DMS 273 treated with DMSO at 0.1 percent for 48 hours (cell line): ENCODE measurements at places on chromosomes 1 and 21.
A peak's percentile ranks its signal among the peaks of the same experiment; 100 is the strongest.

DNA sequence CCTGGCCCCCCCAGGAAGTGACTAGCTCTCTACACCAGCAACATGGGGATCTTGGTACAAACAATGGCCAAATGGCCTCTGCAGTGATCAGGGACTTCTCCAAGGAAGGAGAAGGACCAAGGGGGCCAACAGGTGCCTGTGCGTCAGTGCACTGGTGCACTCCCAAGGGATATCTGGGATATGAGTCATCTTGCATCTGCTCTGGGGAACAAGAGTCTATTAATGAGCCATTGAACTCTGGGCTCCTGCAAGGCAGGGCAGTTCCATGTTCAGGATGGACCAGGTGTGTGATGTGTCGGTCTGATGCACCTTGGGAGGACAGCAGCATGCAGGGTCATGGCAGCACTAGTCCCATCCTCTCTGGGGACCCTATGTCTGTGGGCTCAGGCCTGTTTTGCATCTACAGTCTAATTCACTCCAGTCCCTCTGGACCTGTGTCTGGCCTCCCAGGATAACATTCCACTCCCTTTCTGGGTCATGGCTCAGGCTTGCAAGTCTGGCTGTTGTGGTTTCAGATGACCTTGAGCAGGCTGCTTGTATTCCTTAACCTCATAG, 125.3 kb downstream of the TRABD2B start:
- DNase-seq, result no peak

GRCh38 chr1:37630426-37631028, 4.2 kb downstream of the RSPO1 start:
- DNase-seq, result no peak

GRCh38 chr1:30354410-30354809, 369.0 kb downstream of the MATN1 start:
- DNase-seq, result no peak

GRCh38 chr1:181179279-181179986, 90.9 kb downstream of the IER5 start:
- no peak for DNase-seq

DNA sequence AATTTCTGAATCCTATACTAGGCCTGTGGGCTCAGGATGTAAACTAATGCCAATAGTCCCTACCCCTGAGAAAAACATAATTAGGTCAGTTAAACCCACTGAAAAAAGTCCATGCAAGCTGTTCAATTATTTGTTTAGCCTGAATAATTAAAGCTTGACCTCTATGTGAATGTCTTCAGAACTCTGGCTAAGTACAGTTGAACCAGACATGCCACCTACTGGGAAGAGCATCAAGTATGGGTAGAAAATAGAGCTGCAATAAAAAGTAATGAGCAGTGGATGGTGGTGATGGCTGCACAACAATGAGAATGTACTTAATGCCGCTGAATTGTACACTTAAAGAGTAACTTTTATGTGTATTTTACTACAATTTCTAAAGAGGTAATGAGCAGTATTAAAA, 23.6 kb upstream of the SLC19A2 start:
- peak; percentile 13 for DNase-seq

DNA sequence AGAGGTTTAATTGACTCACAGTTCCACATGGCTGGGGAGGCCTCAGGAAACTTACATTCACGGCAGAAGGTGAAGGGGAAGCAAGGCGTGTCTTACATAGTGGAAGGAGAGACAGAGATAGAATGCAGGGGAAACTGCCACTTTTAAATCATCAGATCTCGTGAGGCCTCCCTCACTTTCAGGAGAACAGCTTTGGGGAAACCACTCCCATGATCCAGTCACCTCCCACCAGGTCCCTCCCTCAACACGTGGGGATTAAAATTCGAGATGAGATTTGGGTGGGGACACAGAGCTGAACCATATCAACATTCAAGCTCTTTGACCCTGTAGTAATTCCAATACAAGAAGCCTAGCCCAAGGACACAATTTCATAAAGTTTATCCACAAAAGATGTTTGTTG, 13.7 kb downstream of the PIGP start:
- no peak for DNase-seq

DNA sequence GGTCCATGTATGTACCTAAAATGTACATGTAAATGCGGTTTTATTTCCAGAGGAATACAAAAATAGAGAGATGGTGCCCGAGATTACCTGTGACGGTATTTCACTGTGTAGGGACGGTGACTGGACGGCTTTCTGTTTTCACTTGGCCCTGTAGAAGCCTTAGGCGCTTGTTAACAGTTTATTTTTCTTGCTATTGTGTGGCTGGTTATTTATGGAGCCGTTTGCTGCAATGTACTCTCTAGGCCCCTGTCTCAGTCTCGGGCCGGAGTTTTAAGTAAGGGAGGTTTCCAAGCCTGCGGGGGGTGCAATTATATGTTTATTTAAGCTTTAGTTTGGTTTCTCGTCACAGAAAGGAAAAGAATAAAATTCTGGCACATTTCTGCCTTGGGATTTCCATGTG, 413 bp downstream of the EFCAB7 start:
- DNase-seq, result no peak

DNA sequence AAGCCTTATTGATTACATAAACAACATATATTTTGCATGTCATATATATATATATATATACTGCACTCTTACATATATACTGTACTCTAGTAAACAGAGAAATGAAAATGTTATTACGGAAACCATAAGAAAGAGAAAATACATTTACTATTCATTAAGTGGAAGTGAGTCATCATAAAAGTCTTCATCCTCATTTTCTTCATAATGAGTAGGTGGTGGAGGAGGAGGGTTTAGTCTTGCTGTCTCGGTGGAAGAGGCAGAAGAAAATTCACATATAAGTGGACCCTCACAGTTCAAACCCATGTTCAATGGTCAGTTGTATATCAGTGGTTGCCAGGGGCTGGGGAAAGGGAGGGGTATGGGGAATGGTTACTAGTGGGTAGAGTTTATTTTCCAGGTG, 8.0 kb upstream of the IFNLR1 start:
- no peak for DNase-seq

GRCh38 chr1:42165511-42166210, 1.1 kb upstream of the GUCA2A start:
- DNase-seq, result peak; percentile 17

DNA sequence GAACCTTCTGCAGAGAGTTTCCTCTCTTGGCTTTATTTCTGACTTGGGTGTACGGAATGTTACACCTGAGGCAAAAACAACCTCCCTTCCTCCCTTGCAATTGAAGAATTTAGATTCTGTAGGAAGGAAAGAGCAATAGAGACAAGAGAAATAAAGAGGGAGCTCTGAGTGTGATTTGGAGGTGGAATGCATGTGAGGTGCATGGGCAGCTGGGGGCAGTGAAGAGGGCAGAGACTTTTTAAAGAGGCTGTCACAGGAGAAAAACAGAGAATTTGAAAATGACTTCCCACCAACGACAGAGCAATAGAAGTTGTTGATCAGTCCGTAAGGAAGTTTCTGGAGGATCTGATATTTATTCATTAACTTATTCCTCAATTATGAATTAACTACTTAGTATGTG, 172.0 kb upstream of the B3GALT2 start:
- DNase-seq, result no peak

DNA sequence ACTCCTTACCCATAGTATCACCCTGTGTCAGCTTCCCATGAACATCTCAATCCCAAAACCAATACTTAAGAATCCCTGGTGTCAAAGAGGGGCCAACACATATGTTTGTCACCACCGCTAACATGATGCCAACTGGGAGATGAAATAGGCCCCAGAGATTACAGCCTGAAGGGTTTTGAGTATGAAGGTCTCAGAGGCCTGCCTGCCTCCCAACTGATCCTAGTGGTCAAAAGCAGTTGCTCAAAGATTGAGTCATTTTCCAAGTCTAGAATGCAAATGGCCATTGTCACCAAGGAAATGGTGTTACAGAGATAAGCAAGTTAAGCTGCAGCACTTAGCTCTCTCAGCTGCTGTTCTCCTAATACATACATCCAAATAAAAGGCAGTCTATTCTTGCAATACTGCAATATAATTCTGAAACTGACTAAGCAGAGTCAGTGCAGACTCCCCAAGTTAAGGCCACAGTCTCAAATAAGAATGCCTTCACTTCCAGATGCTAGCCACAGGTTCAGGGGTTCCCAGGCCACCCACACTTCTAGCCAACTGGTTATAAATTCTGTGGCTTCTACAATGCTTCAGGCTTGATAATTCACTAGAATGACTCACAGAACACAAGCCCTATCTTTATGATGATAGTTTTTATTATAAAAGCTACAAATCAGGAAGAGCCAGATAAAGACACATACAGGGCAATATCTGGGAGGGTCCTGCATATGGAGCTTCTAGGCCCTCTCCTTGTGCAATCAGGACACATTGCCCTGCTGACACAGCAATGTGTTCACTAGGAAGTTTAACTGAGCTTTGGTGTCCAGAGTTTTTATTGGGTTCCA, 18.7 kb downstream of the DUSP10 start:
- no peak for DNase-seq

DNA sequence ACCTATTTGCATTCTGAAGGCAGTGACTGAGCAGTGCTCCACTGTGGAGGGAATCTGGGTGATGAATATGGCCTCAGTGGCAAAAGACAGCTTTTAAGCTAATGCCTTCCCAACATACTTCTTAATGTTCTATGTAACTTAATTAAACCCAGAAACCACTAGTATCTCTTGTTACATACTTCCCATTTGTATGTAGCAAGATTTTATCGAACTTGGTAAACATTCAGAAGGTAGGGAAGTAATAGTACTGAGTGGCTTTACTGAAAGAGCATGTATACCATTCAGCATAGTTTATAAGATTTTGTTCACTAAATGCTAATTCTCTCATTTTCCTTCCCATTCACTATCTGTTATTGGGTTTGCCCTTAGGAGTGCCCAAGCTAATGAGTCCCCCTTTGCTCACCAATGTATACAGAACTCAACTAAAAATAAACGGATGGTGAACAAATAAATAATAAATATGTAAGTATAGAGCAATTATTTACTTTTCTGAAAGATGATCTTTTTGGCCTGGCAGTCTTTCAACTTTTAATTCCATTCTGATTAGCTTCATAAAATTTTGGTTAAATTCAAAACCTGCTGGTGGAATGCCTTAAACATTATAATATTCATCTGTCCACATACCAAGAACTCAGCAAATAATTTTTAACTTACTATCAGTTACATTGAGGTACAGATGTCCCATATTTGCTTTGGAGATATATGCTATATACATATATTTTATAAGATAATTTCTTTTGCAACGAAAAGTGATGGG, 204.4 kb downstream of the APP start:
- DNase-seq, result no peak

DNA sequence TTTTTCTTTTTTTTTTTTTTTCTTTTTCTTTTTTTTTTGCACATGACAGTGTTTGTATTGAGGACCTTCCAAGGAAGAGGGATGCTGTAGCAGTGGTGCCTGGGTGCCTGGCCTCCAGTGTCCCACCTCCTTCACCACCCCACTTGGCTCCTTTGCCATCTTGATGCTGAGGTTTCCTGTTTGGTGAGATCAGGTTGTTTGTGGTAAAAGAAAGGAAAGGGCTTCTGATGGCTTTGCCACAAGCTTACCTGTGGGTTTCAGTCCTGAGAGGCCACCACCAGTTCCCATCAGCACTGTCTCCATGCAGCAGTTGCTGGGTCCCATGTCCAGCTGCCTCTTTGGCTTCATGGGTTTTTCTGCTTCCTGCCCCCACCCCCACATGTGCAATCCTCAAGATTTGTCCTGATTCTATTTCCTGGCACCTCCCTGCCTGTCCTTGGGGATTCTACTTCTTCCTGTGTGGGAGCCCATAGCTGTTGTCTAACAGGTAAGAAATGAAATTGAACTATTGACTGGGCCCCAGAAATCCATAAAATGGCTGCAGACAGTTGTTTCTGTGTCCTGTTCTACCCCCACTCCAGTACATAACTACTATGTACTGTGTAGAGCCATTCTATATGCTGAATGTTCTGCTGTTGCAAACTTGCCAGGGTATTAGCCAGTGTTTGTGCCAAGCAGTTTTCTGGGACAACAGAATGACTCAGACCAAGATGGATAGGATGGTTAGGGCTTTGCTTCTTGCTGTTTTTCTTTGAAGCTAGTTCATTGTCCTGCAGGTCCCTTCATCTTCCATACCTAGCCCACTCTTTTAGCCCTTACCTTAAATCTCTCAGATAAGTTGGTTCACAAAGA, 4.2 kb upstream of the CCDC28B start:
- DNase-seq, result no peak

GRCh38 chr1:37622131-37622530, 12.6 kb downstream of the RSPO1 start:
- DNase-seq, result no peak

DNA sequence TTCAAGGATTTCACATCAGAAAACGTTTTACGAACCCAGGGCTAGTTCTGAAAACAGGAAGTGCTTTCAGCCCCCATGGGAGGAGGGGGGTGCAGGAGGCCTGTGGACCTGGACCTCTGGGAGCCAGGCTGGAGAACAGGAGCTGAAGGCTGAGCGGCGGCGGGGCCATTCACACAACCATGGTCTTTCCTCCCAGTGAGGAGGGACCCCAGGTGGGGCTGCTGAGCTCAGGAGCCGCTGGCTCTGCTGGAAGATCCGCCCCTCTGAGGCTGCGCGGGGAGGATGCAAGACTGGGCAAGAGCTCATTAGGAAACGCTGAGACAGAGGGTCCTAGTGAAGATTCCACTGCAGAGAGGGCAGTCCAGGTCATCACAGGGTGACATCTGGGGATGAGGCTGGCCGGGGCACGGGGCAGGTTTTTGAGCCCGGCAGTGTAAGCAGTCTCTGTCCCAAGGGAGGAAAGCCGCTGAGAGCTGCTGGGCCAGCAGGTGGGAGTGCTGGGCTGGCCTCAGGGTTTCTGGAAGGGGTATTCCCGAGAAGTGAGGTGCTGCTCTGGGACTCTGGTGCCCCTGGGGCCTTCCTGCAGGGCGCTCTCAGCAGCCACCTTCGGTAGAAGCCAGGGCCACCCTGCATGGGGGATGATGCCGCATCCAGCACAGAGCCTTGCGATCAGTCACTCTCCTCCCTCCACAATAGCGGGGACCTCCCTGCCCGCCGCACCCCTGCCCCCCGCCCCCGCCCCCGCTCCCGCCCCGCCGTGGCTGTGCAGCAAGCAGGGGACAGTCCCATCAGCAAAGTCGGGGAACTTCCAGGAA, 7.5 kb downstream of the MX2 start:
- no peak for DNase-seq

DNA sequence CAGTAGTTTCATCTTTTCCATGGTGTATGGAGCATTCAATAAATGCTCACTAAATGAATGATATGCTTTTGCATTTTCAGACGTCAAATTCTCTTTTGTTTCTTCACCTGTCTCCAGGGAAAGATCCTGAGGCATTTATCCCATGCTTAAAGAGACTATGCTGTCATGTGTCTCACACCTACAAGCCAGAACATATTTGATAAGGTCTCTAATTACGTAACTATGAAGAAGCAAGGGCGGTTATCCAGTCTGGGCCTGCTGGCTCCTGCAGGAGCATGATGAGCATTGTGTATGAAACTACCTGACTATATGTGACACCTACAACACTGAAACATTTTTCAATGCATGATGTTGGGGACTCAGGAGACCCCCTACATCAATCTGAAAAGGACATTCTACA, 51.8 kb downstream of the FBXO42 start:
- no peak for DNase-seq
